ENCODE measurements at places on chromosomes 5 and 9.

- no peak for DNase-seq
These were observed 6.3 kb downstream of the TMEM38B start for GRCh38 chr9:105700668-105701067.

DNA sequence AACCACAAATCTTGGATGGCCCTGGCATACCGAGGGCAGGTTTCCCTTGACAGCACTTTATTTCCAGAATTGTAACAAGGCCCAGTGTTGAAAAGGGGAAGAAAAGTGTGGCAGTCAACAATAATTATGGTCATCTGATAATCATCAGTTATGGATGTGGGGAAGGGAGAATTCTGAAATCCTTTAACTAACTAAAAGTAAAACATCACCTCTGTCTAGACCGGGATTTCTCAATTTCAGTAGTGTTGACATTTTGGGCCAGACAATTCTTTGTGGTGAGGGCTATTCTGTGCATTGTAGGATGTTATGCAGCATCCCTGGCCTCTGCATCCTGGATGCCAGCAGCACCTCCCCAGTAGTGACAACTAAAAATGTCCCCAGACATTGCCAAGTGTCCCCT lies 140.4 kb downstream of the PSAT1 start:
- no peak for DNase-seq

- DNase-seq: no peak
These were observed 562.3 kb downstream of the KIF4B start for GRCh38 chr5:155575861-155576260.

DNA sequence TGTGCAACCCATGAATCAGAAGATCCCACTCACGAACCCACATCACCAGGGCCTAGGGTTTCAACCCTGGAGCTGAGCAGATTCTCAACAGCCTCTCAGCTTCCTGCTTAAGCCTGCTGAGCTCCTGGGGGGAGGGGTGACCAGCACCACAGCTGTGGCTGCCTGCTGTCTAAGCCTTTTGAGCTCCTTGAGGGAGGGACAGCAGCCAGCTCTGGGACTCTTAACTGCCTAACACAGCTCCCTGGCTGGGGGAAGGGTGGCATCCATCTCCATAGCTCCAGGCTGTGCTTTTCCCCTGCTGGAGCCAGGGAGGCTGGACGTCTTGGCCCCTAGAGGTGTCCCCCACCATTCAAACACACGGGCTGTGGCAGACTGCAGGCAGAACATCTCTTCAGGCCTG lies 250.3 kb downstream of the DMAC1 start:
- DNase-seq: no peak

- DNase-seq: peak; percentile 26
These were observed 7.2 kb upstream of the RNF38 start for GRCh38 chr9:36407122-36407723.

DNA sequence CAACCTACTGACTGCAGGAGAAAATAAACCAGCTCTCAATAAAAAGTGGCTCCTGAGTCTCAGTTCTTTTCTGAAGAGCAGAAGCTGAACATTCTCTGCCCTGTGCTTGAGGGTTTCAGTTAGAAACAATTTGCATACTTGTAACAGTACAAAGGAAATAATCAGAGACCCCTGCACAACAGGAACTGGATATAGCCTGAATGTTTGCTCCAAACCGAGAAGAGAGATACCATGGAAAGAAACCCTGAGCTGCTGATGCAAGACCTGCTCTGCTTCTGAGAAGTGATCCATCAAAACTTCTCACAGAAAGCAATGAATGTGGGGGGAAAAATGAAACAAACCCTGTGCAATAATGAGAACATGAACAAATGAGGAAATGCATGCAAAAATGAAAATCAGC lies 592.9 kb downstream of the SEMA5A start:
- no peak for DNase-seq

GRCh38 chr5:157778121-157778805 lies 34.8 kb downstream of the LSM11 start:
- no peak for DNase-seq

DNA sequence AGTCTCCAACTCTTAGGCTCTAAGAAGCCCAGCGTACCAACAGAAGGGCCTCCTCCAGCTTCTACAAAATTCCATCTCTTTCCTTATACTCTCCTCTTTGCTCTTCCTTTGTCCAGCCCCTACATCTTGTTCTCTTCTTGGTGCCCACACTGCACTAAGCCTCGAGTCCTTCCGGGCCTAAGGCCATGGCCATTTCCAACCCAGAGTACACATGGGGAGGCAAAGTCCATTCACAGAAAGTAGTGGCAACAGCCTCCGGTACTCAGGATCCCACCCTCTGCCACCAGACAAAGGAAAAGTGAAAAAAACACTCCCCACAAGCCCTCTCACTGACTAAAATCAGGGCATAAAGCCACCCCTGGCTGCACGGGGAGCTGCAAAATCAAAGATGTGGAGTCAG lies 60.3 kb downstream of the SAXO1 start:
- no peak for DNase-seq

GRCh38 chr9:1938135-1938534 lies 77.0 kb upstream of the SMARCA2 start:
- no peak for DNase-seq

GRCh38 chr9:137279741-137280473 lies 2.4 kb downstream of the TOR4A start:
- DNase-seq: no peak

DNA sequence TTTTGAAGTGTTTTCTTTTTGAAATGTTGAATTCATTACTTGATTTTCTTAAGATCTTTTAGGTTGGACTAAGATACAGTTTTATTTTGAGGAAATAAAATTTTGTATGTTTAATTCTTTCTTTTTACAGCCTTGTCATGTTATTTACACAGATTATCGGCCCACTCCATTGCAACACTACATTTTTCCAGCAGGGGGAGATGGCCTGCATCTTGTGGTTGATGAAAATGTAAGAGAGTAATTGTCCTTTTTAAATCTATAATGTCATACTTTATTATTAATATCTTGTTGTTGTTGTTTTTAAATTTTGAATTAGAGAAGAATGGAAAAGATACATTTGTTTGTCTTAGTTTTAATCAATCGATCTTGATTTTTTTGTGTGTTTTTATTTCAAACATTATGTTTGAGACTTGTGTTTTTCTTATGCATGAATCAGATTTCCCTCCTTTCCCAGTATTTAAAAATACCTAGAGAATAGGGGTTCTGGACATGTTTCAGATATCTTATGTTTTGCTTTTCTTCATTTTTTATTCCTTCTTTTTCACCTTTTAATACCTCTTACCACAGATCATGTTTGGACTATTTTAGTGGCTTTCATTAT lies 36.7 kb downstream of the MTREX start:
- DNase-seq: peak; percentile 54

- DNase-seq: no peak
These were observed 183.9 kb downstream of the LRRC70 start for GRCh38 chr5:62762503-62762902.

- DNase-seq: no peak
These were observed 47.8 kb downstream of the RNF145 start for GRCh38 chr5:159161361-159162214.

GRCh38 chr9:128685636-128686489 lies 3.2 kb upstream of the SET start:
- peak; percentile 34 for DNase-seq

DNA sequence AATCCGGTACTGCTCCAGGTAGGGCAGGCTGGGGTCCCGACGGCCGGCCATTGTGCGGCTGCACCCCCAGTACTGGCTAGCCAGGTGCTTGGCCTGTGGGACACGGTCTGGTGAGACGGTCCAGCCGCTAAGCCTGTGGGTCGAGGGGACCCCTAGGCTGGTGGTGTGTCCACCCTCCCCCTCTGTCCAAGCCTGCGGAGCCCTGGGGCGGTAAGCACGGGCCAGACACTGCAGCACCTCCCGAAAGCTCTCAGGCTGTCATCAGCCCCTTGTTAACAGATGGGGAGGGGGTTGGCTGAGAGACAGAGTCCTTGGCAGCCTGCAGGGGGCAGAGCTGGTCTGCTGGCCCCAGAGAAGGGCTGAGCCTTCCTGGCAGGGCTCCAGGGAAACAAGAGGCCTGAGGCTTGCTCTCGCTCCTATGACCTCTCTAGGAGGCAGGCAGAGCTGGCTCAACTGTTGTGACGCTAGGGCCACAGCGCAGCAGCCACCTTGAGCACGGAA lies 11.8 kb upstream of the MRNIP start:
- DNase-seq: no peak

- DNase-seq: no peak
These were observed 61.1 kb downstream of the FRMD3 start for GRCh38 chr9:83477120-83477519.

GRCh38 chr9:82538634-82539033 lies 524.3 kb downstream of the RASEF start:
- no peak for DNase-seq

- DNase-seq: peak; percentile 32
These were observed 944 bp downstream of the ATOX1 start for GRCh38 chr5:151757233-151758140.

DNA sequence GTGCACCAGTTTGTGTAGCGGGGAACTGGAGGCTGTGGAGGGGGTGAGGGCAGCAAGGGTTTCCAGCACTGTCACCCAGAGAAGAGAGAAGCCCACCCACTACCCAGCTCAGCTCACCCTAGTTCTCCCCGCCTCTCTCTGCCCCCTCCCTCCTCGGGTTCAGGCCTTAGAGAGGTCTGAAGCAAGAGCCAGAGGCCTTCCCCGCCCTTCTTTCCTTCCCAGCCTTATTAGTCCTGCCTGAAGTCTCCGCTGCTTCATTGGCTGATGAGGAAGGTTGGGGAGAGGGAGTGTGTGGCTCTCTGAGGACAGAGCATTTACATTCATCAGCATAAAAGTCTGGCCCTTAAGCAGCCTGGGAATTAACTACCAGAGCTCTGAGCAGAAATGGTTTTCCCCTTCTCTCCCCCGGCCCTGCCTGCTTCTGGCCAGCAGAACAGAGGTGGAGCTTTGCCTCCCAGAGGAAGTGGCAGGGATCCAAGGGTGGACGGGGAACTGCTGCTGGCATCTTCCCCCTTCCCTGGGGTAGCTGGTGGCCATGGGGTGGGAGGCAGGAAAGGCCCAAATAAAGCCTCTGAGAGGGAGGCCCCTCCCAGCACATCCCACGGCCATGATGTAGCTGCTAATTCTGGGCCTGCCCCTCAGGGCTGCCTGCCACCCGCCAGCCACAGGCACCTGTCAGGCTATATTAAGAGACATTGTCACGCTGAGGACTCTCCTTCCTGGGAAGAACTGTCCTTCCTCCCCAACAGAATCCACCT lies 4.1 kb downstream of the DNAJB5 start:
- no peak for DNase-seq

- DNase-seq: no peak
These were observed 162.5 kb upstream of the KIF2A start for GRCh38 chr5:62143268-62144229.

DNA sequence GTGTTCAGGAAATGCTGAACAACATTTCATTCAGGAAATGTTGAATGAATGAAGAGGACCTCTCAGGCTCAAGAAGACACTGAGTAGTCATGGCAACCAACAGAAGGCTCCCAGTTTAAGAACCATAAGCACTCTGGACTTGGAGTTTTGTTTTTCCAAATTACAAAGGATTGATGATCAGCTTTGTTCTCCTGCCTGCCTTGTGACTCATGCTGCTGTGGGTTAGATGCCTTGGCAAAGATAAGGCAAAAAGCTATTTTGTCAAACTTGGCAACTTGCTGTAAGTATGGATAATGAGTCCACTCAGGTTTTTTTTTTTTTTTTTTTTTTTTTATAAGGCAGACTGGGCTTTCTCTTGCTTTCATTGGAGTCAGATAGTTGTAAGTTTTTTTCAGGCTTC lies 365.0 kb downstream of the TMEM232 start:
- no peak for DNase-seq

DNA sequence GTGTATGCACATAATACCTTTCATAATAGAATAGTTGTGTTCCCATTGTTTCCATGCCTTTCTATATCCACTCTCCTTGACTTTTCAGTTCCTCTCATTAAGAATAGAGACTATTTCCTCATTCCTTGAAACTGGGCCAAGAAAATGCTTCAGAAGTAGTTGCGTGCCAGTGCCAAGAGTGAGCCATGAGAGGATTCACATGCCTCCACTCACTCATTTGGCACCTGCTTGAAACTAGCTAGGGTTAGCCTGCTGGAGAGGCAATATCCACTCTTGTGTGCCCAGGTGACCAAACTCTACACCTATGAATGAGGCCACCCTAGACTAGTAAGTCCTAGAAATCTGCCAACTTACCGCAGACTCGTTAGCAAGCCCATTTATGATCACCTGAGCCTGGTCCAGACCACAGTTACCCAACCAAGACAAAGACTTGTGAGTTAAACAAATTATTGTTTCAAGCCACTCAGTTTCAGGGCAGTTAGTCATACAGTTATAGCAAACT lies 276.3 kb downstream of the EPB41L4A start:
- DNase-seq: no peak

- no peak for DNase-seq
These were observed 17.2 kb downstream of the SMAD5 start for GRCh38 chr5:136149891-136150290.

- DNase-seq: no peak
These were observed 199.8 kb downstream of the ZNF608 start for GRCh38 chr5:124546643-124547042.

DNA sequence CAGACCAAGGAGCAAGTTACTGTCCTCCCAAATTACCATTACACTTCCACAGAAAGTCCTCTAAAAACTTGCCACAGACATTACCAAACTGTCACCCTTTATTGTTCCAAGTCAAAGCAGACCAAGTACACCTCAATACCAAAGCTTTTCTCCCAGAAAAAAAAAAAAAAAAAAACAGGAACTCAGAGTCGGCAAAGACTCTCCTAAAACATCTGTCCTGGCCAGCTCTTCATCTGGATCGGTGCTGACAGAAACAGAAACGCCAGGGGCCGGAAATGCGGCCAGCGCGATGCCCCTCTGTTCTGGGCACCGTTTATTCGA lies 718 bp downstream of the DEPDC1B start:
- DNase-seq: no peak

- DNase-seq: no peak
These were observed 131.6 kb upstream of the TRPM3 start for GRCh38 chr9:71253011-71253410.

GRCh38 chr9:124427281-124427680 lies 12.0 kb upstream of the PSMB7 start:
- DNase-seq: no peak

DNA sequence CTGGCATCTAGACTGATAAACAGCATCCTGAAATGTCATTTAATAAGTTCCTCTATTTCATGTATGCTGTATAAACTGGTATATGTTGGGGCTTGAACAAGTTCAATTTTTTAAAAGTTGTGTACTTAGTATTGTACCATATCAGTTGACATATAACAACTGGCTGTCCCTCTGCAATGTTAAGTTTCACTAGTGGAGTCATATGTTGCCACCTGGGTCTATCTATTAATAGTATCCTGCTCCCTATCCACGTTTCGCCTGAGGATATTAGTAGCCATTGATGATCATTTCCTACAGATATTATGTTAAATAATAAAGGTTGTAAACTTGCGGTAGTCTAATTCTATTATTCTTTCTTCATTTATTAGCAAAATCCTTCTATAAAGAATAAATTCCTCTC lies 177.6 kb downstream of the RFX3 start:
- no peak for DNase-seq

Measured in stimulated activated CD4-positive, alpha-beta T cell treated with anti-CD3 and anti-CD28 coated beads, Interleukin-12 subunit alpha, Interleukin-12 subunit beta, amount 100 ng/mL, for 4 hours (primary cell).